ENCODE measurements at places on chromosomes 1 and 21.
A peak's percentile ranks its signal among the peaks of the same experiment; 100 is the strongest.

- no peak for DNase-seq
Observed at GRCh38 chr21:15676935-15677334, 52.8 kb upstream of the USP25 start.

DNA sequence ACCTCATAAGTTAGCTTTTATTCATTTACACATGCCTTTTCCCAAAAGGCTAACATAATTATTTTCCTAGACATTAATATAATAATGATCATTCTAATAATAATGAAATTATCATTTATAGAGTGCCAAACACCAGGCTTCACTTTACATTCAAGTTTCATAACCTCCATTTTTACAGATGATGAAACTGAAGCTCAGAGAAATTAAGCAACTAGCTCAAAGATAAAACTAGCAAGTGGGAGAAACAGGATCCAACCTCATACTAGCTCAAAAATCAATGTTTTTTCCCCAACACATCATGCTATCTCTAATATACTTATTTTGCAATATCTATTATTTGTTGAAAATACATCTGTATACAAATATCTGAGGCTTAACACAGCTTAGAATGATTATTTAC is 14.0 kb downstream of the LPGAT1 start:
- DNase-seq, result no peak

DNA sequence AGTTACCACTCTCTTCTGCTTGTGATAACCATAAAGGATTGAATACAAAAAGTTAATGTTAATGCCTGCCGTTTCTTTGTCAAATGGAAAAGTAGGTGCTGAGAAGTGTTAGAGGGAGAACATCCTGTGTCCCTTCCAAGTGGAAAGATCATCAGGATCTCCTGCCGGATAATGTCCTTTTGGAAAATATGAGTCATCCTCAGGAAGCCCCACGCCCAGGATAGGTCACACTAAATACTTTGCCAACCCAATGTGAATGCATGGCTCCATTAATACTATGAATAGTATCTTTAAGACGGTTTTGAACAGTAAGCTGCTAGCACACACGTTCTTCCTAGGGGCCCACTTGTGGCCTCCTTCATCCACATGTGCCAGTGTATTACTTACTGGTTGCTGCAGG is 279.5 kb downstream of the ZNF326 start:
- DNase-seq, result no peak

DNA sequence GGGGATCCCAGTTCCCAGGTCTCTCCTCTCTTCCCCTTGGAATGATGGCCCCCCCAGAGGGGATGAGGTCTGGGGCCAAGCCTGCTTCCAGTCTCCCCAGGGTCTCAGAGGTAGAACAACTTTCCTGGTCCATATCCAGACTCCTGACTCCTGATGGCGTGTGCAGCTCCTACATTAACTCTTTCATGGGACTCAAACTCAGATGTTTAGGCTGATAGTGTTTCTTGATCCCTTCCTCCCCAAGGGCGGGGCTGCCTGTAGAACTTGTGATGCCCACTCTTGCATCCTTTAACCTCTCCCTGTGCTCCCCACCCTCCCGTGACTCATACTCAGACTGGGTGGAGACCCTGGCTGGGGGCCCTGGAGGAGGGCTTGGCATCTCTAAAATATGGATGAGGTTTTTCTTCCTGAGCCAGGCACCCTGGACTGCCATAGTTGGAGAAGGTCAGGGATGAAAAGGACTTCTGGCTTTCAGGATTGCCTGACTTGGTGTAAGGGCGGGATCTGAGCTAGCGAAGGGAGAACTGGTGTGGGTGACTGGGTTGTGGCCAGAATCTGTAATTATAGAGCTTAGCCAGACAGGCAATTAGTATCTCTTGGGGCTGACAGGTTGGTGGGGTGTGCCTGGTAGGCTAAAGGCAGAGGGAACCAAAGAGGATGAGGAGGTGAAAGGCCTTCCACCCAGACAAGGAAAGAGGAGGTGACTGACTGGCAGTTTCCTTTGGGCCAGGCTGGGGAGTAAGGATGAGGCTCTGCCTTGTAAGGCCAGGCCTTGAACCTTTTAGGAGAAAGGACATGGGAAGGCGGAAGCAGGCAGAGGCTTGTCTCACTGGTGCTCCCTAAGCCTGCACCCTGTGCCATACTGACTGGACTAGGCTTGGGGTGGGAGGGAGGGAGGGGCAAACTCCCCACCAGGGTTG is 1.5 kb downstream of the ATP8B2 start:
- DNase-seq, result peak; percentile 87

- DNase-seq, result no peak
Observed at GRCh38 chr1:214074477-214074876, 86.7 kb downstream of the PROX1 start.

DNA sequence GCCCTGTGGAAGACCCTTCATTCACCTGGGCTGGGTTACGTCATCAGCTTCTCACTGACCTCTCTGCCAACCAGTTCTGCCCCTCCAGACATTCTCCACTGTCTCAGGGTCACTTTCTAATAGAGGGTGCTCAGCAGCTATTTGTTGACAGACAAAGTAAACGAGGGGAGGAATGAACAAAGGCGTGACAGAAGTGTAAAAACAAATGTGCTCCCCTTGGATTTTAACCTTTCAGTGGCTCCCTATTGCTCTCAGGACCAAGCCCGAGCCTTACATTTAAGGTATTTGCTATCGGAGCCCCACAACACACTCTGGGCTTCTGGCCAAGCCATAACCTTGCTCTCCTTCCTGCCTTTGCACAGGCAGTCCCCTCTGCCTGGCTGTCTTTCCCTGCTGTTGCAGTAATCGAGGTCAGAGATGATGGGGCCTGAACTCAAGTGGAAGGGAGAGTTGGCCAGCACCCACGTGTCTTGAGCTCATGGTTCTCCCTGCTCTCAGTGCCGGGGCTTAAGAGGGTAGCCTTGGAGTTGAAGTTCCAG is 9.3 kb upstream of the MARCKSL1 start:
- DNase-seq, result no peak

GRCh38 chr1:8318436-8318835 is 522 bp downstream of the SLC45A1 start:
- no peak for DNase-seq

- no peak for DNase-seq
Observed at GRCh38 chr1:96730574-96731298, 9.2 kb downstream of the PTBP2 start.

DNA sequence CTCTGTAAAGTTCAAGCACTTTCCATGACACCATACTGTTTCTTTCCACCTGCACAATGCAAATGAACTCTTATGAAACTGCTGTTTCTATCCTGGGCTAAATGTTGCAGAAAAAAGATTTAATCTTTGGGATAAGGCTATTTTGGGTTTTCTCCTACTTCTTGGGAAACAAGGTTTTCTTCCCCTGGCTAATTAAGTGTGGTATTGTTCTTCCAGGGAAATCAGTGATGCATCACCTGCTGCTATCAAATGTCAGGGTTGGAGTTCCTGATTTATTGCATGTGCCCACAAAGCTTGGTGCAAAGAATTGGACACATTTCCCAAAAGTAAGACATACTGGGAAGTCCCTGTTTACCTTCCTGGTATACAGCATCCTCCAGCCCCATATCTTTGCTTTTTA is 6.0 kb upstream of the RGS4 start:
- no peak for DNase-seq

- no peak for DNase-seq
Observed at GRCh38 chr1:216596281-216596862, 126.9 kb downstream of the ESRRG start.

GRCh38 chr21:34693192-34693810 is 24.5 kb downstream of the CLIC6 start:
- no peak for DNase-seq

GRCh38 chr1:154716011-154716410 is 108.0 kb upstream of the ADAR start:
- DNase-seq, result peak; percentile 44

Data from uterus (tissue), 4 donors.